ELR (cell line): ENCODE measurements at places on chromosomes 12 and 14.

- no peak for DNase-seq
These were observed 98.7 kb downstream of the INSM2 start for GRCh38 chr14:35632676-35633075.

- DNase-seq: peak; percentile 97
These were observed 24.2 kb downstream of the CHST11 start for GRCh38 chr12:104480826-104481440.

- DNase-seq: peak; percentile 73
These were observed 131.3 kb downstream of the ITPR2 start for GRCh38 chr12:26701604-26702215.

- no peak for DNase-seq
These were observed 1.4 kb downstream of the DENND5B start for GRCh38 chr12:31589598-31589903.

DNA sequence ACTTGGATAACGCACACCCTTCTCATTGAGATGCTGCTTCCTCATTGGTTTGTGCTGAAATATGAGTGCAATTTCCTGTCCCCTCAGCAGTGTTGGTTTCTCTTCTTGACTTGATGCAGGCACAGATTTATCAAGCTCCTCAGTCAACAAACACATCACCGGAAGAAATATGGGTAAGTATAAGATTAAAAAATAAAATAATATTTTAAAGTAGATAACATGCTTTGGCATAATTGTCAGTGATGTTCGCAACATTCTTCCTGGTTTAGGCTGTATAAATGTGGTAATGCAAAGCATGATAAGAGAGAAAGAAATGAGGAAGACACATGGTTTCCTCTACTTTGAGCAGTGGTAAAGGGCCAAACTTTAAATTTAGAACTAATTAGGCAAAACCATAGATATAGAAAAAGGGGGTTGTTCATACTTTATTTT is at the start of gene GPR65:
Gene GPR65 (plus strand): TSS at position 86 of the 432 bp plus-strand sequence. CDS start 5,713 bp downstream, outside the sequence.
- DNase-seq: no peak

- no peak for DNase-seq
These were observed 62.8 kb upstream of the GPATCH2L start for GRCh38 chr14:76088771-76089571.

DNA sequence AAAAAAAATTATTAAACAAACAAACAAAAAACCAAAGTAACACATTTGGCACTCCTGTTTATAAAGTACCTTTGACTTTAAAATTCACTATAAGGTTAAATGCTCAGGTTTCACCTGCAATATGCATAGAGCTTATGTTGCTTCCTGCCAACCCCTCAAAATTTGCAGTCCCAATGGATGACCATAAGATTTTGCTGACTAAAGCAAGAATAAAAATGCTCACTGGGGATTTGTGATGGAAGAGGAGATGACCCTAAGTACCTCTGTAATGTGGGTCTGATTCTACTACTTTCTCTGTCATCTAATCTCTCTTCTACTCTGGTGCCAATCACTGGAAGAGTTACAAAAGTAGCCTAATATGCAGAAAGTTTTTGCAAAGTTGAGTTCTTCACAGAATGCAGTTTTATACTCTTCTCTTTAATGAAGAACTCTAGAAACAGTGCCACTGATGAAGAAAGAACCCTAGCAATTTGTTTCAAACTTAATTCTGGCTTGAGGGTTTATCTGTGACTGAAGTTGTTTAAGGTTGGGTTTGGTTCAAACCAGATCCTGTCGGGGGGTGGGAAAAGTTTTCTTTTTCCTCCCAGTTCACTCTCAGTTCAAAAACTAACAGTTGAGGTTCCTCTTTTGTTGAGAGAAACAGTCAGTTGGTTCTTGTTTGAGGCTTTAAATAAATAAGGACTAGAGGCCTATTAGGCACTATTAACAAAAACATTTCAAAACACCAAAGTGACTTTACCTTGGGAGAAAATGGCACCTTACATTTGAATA is 10.9 kb downstream of the WASHC3 start:
- no peak for DNase-seq

DNA sequence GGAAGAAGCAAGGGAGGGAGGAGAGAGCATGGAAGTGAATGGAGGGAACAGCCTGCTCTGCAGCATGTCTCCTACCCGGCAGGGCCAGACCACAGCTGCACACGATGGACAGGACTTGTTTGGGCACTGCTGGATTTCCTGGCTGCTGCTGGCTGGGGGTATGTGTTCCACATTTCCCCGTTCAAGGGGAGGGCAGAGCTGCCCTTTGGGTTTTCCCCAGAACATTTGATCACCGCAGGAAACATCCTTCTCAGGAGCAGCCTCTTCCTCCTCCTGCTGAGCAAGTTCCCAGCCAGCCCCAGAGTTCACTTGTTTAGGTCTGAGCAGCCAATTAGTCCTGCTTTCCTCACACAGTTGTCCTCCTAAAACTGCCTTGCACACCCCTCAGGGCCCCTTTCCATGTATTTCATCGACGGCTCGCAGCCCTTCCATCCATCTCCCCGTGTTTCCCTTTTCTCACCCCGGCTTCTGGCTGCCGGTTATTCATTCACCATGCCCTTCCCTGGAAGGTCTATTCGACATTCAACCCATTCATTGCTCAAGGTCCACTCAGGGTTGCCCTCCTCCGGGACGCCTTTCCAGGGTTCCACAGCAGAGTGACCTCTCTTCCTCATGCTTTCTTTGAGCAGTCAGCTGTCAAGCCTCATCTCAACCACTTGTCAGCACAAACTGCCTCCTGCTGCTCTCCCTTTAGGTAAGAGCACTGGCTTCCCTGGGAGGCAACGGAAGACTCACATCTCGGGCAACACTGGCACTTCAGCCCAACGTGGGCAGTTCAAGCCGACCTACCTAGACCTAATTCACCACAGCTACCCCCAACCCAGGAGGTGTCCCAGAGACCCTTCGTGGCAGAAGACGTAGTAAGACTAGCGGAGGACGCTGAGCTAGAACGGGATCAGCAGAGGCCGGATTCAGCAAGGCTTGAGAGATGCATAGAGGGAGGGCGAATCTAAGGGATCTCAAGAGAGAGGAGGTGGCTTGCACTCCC is 20.1 kb upstream of the ANO2 start:
- DNase-seq: no peak

DNA sequence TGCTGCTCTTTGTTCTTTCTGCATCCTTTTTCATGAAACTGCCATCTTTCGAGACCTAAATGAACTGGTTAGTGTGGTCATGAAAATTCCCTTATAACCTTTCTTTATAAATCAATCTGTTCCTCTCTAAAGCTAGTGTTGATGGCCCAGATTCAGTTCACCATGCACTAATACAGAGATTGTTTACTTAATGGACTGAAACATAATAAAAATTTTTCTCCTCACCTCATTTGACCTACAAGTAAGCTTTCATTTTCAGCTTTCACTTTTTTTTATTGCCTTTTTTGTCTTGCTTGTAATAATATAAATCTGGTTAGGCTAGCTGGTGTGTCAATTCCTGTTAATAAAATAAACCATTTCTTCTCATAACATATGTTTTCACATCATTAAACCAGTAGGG is 183.8 kb downstream of the CCDC59 start:
- DNase-seq: no peak

DNA sequence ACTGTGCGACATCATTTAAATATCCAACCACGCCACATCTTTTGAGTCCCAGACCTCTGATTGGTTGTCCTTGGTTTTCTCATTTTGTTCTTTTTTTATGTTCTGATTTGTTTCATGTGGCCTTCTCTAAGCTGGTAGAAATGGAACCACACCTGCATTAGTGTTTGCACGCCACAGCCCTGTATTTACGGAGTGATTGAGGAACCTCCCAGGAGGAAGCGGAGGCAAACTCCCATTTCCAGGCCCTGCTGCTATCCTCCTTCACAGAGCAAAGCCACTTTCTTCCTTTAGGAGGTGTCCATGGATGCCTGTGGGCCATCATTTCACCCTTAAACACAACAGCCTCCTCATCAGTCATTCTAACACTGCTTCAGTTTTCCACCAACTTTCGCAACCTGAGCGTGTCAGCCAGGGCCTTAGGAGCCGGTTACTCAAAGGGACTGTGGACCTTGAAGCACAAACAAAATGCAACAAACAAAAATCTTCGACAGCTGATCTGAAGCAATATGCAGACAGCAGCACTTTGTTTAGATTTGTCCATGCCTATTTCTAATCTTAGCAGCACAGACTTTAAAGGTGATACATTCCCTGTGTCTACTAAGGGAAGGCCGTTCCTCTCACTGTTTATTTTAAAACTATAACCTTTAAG is 1258.1 kb upstream of the TMEM132C start:
- DNase-seq: no peak

GRCh38 chr14:77375973-77376770 is 722 bp downstream of the TMED8 start:
- DNase-seq: peak; percentile 37
